Inflammatory macrophage (primary cell): ENCODE measurements at places on chromosomes 7 and 10.

GRCh38 chr10:63829020-63829419, 307.8 kb downstream of the REEP3 start:
- DNase-seq: no peak

DNA sequence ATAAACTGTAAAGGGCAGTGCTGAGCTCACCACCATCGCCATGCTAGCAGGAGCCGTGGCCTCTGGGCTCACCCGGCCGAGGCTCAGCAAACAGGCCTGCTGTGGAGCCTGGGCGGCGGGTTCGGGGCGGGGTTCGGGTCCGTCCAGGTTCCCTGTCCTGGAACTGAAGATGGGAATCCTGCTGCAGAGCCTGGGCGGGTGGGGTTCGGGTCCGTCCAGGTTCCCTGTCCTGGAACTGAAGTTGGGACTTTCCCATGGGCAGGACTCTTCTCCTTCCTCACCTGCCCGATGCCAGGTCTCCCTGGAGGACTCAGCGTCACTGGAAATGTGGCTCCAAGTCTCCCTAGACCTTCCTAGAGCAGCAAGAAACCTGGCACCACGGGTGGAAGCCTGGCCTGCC, 36.6 kb downstream of the EN2 start:
- DNase-seq: no peak

DNA sequence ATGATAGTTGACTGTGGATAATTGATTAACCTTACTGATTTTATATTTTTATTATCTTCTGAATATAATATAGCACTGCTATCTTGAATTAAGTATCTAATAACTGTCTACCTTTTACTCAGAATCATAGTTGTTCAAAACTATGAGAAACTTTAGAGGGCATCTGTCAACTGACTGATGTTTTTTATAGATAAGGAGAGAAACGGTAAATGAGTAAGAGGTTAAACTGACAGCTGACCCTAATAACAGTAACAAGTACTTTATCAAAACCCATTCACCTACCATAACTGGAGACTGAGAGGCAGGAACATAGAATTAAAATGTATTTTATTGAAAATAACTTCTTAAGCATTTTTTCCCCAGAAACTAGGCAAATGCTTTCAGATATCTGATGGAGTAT, 62.2 kb downstream of the CYP51A1 start:
- no peak for DNase-seq

DNA sequence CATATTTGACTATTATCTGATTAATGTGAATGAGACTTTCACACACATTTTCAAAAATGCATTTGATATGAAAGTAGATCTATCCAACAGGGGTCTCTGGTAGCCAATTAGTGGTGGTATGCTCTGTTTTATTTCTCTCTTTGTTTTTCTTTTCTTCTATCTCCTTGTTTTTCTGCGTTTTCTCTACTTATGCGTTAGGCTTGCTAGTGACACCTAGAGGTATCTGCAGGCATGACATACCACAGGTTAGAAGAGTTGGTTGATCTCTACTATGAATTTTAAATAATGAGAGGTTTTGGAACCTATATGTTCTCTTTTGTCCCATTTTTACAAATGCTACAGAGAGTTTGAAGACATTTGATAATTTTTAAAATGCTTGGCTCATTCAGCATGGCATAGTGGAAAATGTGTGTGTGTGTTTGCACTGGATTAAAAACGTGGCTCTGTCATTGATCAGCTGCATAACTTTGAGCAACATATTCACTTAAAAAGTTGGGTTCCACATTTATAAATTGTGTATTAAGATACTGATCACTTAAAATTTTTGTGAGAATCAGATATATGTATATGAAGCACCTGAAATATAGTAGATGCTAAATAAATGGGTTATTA, 28.1 kb upstream of the PLXDC2 start:
- DNase-seq: peak; percentile 66

- no peak for DNase-seq
Measured at GRCh38 chr7:144817001-144817400, 18.9 kb downstream of the TPK1 start.

- DNase-seq: no peak
Measured at GRCh38 chr10:56596257-56596656, 235.2 kb upstream of the ZWINT start.

DNA sequence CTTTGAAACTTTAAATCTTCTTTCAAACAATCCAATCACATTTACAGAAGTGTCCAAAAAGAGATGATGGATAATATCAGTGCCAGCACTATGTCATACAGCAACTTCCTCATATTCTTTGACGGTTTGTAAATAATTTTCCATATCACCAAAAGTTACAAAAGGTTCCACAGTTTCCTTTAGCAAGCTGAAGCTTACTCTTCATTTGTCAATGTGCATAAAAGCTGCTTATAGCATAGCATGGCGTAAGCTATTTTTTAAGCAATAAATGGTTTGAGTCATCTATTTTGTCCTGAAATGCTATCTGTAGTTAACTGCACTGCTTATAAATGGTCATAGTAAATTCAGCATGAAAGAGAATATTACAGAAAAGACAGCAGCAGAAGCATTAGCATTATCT, 95.1 kb downstream of the ETV1 start:
- peak; percentile 65 for DNase-seq

DNA sequence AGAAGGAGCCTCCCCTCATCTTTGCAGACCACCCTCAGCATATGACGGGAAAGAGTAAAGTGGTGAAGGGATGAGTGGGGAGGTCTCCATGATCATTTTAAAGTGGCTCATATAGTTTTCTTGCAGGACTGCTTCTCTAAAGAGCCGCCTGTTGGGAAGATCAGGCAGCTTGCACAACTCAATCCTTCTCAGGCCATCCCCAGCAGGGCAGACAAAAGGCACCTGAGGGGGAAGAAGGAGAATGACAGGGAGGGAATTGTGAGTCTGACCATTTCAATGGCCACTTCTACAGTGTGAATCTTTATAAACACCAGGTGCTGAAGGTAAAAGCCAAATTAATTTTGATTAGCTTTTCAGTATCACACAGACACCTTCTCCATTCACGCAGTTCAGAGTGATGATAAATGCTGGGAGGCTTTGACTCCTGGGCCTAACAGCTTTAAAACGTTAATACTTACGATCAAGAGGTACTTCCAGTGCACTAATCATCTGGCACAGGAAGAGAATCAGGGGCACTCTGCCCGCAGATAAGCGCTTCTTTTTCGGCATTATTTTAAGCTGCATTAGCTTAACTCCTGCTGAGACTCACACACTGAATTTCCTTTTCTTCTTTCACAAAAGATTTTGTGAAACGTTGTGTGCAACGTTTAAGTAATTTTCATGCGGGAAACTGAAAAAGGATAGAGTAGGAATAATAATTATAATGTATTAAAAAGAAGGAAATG, 109.5 kb upstream of the LAMB4 start:
- no peak for DNase-seq

DNA sequence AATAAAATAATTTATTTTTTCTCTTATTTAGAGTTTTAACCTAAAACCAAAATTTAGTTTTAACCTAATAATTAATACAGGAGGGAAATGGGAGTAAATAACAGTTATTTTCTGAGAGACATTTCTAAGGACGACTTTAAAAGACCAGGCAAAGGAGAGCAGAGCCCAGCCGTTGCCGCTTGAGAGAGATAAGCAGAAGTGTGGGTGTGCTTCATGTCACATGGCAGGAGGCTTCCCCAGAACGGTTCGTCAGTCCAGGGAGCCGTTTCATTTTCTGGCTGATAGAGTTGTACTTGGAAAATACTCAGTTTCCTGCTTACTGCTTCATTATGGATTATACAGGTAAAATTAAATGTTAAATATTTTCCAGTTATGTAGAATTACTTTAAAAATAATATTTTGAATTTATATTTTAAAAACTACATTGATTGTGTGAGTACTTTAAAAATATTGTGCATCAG, 61.4 kb downstream of the ST7 start:
- peak; percentile 86 for DNase-seq

- DNase-seq: no peak
Measured at GRCh38 chr10:102764470-102765161, 20.9 kb downstream of the WBP1L start.

DNA sequence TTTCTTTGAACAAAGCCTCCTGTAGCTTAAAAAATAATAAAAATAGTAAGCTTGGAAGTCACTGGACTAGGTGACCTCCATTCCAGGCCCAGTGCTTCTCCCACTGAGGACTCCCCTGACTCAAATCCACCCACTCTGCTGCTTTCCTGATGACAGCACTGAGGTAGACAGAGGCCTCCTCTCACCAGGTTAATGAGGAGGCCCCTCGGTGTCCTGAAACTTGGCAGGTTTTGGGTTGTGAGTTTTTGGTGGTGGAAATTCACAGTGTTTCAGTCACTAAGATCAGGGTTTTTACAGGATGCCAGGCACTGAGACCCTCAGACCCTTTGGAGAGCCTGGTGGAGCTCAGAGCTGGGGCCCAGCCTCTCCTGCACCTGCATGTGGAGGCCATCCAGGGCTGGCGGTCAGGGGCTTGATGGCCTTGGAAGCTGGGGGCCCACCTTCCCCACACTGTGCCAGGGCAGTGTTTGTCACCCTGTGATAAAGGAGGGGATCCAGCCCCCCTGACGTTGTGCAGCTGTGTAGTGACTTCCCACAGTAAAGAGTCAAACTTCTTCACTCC, 19.1 kb downstream of the TSPAN14 start:
- DNase-seq: no peak

DNA sequence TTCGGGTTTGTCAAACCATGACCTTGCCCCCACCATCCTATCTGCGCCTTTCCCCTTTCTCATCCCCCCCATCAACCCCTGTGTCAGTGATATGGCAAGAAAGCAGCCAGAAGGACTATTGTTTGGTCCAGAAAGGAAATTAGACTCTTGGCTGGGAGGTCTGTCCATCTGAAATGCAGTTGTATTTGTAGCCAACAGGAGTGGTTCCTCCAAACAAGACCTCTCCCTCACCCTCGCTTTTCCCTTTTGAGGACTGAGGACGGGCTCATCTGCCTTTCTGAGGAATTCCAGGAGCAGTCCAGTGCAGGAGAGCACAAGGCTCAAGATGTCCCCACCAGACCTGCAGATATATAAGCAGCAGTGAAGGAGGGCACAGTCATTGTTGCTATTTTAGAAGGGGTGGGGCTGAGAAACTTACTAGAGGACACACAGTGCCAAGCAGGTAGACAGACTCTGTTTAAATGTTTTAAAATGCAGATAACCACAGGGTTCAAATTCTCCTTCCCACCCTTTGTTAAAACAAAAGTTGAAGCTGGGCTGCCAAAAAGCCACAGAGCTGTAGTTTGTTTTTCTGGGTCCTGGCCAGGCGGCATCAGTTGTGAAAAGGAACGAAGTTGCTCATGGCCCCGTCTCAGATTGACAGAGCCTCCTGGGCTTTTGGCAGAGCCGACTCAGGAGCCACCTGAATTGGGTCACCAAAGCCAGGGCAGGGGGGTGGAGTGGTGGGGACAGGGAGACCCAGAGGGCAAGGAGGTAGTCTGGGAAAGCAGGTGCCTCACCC, 37.3 kb downstream of the CYP17A1 start:
- DNase-seq: no peak

DNA sequence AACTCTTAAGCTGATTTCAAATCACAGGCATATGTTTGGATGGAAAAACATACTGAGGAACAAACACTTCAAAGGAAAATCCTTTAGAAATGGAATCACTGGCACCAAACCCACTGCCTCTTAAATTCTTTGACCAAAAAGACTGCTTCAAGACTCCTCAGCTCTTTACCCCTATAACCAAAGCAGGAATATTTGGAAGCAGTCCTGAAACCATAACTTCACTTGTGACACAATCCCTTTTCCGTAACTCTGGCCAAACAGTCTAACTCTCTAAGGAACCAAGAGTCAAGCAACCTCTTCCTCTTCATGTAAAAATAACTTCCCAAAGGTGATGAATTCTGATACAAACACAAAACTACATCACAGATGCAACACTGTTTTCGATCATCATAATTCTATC, 104.3 kb downstream of the MTERF1 start:
- DNase-seq: no peak

DNA sequence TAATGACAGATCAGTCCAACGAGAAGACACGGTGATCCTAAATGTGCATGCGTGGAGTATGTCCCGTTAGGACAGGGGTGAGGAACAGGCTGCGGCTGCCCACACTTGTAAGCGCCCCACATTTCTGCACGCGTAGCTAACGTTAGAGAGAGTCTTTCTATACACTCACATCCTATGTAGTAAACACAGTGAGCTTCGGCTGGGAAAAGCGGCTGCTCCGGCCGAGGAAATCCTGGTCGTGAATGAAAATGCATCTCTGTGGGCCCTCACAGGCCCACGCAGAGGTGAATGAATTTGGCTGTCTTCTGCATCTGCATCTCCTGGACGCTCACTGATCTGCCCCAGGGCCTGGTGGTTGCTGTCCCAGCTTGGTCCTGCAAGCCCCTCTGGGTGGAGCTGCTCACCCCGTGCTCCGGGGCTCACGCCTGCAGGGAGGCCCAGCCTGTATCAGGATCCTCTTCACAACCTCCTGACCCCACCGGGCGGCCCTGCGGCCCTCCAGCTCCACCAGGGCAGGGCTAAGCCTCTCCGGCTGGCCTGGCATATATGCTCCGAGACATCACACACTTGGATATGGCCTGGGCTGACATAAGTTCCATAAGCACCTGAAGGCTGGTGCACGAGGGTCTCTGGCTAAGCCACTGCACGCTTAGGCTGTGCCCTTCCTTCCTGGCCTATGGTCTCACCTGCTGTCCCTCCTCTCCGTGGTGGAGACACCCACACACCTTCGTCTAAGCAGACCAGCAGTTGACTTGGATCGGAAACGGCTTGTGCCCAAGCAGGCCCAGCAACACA, 117.9 kb upstream of the DIP2C start:
- DNase-seq: no peak

DNA sequence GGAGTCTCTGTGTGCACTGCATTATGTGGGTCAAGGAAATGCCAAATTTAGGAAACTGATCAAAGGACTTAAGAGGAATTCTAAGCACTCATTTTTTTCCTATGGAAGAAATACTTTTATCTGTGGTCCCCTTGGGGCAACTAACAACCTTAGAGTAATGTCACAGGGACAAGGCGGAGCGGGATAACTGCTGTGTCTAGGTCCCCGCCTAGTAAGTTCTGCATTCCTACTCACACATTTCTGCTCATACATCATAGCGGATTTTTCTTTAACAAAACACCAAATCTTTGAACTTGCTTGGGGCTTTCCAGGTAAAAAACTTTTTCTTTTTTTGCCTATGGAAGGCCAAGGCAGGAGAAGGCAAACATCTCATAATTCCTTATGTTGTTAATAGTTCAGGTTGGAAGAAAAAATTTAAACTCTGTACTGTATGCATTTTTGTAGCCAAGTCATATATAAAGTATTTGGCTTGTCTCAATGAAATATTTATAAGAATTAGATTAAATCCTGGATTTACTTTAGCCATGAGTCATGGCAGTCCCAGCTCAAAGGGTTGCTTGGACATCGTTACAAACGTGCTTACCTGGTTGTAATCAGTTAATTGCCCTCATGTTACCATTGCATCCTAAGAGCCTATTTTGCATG, 285.0 kb downstream of the PHTF2 start:
- DNase-seq: no peak

GRCh38 chr10:99610221-99610620, 10.0 kb downstream of the SLC25A28 start:
- DNase-seq: no peak

GRCh38 chr7:92873776-92874175, 37.4 kb upstream of the CDK6 start:
- no peak for DNase-seq
